NCI-H2029 (cell line): ENCODE measurements at places on chromosomes 16 and 17.

GRCh38 chr17:59510611-59511010, 54.8 kb upstream of the DHX40 start:
- no peak for DNase-seq

GRCh38 chr17:44389723-44390202, 314 bp upstream of the ITGA2B start:
- DNase-seq = no peak

- DNase-seq = no peak
Observed at GRCh38 chr16:20621406-20621805, 45.2 kb upstream of the ACSM2B start.

DNA sequence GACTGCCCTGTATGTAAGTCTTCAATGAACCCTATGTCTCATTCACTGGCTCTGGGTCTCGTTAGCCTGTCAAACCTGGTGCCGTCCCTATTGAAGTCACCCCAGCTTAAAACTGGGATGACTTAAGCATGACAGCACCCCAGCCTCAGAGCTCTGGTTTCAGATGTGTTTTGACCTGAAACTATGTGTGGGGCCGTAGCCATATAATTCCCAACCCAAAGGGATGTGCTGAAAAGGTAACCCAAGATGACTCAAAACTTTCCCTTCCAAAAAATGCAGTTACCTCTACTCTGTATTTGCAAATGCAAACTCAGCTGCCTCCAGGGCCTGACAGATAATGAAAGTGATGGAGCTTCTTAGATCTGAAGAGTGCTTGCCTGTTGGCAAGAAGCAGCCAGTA, 478.3 kb upstream of the ERCC4 start:
- no peak for DNase-seq

DNA sequence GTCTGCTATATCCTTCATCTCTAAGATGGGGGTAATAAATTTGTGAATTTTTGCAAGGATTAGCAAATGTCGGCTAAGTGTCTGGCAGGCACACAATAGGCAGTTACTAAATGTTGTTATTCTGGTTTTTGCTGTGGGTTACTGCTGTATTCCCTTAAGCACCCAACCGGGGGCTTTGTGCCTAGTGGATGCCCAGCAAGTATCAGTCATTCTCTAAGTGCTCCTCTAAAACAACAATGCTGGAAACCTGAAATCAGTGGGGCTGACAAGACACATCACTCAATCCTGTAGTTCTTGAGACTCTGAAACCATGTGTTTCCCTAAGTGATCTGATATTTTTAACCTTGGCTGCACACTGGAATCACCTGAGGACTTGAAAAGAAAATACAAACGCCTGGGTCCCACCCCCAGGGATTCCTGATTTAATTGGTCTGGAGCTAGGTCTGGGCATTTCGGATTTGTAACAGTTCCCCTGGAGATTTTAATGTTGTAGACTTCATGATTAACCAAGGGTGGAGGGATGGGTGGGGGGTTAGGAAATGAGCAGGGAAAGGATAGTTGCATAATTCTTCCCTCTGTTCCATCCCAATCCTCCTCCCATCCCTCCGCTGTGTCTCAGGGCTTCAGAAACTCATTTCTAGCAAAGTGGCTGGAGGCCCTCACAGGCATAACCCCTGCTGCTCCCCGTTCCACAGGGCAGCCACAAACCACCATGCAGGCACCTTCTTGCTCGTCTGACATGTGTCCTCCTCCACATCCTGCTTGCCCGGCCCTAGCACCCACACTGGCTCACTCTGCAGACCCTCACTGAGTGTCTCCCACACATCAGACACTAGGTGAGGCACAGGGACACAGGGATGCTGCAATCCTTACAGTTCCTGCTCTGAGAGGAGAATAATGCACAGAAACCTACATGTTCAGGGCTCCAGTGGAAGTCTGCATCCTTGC, 61.7 kb upstream of the LYRM9 start:
- no peak for DNase-seq

GRCh38 chr17:6467567-6467966, 23.3 kb downstream of the PIMREG start:
- DNase-seq = no peak

DNA sequence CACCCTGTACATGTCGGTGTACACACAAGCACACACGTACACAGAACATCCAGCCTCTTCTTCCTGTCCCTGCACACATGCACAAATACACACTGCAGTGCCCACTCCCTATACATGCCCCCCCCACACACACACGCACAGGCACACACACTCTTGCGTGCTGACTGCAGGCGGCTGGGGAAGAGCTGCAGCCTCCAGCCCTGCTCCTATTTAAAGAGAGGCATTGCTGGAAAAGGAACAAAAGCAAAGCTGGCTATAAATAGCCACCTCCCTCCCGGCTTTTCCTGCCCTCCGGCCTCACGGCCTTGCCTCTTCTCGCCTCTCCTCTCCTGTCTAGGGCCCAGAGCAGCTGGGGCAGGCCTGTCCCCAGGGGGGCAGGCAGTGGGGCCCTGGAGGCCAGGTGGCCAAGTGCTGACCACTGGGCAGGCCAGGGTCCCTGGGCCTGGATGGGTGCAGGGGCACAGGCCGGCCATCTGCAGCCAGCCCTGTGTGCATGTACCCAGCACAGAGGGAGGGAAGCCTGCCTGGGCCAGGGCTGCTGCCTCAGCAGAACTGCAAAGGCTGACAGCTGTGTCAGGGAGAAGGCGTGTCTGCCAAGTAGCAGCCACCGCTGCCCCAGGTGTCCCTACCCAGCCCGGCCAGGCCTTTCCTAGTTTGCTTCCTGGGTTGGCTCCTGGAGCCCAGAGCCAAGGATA, 25.4 kb downstream of the RTN4RL1 start:
- DNase-seq = peak; percentile 41

GRCh38 chr17:59607817-59608403, 11.8 kb upstream of the CLTC start:
- no peak for DNase-seq

GRCh38 chr17:8072341-8072728, 15.2 kb downstream of the ALOX12B start:
- DNase-seq = no peak

GRCh38 chr17:37823996-37824395, 79.1 kb upstream of the HNF1B start:
- DNase-seq = no peak

DNA sequence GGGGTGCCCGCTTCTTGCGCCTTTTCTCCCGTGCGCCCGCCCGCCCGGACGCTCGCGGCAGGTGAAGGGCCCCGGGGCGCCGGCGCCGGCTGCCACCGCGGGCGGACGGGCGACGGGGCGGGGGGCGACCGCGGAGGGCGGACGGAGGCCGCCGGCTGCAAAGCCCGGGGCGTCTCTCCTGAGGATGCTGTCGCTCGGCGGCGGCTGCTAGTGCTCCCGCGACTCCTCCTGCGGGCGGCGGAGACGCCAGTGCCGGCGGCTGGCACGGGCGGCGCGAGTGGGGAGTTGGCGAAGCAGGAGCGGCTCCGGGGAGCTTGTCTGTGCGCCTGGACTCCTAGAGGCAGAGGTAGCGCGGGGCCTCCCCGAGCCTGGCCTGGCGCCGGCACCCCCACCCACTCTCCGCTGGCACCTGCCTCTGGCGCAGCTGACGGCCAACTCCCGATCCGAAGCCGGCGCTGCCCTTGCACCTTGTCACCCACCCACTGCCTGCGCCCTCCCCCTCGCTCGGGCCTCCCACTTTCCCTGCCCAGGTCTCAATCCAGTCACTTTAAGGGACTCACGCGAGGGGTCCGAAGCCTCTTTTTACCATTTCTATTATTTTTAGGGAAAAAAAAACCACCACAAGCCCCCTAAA, at the start of gene FAM20A:
FAM20A (minus strand) TSS at position 437 of the 634 bp plus-strand sequence. CDS start 701 bp downstream, outside the sequence.
- DNase-seq = no peak

GRCh38 chr17:35716897-35717465, 14.5 kb upstream of the RASL10B start:
- no peak for DNase-seq

GRCh38 chr16:668519-669171, 713 bp downstream of the RHOT2 start:
- DNase-seq = no peak

- no peak for DNase-seq
Observed at GRCh38 chr17:41512546-41513167, 6.0 kb downstream of the KRT15 start.

DNA sequence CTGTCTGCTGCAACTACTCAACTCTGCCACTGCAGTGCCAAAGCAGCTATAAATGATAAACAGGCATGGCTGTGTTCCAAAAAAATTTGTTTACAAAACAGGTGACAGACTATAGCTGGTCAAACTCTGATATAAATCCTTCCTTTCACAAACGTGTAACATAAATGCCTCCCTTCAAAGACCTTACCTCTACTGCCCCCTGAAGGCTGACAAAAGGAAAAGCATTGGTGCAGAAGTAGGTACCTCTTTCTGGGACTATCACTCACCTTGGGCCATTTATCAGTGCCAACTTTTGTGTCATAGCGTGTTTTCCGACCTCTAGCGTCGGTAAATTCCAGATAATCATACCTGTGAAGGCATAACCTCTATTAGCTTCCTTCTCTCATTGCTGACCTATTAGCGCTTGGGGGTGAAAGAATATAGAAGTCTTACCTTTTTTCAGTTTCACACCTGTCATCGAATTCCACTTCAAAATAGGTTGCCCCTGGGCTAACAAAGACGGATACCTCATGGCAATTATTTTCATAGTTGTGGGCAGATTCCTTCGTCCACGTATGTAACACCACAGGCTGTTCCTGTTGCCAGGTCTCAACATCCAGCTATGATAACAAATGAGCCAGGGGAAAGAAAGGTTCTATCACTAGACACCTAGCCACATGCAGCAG, 67.9 kb downstream of the ZZEF1 start:
- DNase-seq = peak; percentile 19

DNA sequence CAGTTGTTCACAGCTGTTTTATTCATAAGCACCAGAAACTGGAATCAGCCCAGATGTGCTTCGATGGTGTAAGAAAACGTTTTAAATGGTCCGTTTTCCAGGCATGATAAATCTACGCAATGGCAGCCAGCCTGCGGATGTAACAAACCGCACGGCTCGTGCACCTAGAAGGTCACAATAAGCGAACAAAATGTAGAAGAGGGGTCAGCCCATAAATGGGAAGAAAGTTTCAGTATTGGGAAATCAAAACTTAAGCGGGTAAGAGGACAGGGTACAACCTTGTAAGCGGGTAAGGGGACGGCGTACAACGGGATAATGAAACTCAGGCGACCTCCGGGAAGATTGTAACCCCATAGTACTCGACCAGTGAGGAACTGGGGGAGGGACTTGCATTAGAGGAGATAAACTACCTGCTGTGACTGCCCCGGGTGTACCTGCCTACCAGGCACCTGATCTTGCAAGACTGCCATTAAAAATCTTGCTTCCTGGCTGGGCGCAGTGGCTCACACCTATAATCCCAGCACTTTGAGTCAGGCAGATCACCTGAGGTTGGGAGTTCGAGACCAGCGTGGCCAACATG, 66.6 kb downstream of the ANKRD11 start:
- no peak for DNase-seq

DNA sequence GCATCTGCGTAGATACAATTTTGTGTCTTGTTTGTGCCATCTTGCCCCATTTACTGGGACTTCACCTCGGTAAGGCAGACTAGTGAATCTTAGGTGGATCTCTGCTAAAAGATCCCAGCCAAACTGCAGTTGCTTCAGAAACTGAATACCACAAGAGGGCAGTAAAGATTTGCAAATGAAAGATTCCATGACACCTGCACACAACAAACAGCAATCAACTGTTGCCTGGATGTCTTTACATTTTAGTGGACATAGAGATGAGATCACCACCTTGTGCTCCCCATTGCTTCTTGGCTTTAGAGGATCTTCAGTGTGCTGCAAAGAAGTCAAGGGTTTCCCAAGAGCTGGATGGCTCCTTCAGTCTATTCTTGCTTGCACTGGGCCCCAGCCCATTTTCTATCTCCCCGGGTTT, 119.2 kb upstream of the CACNG5 start:
- peak; percentile 64 for DNase-seq

GRCh38 chr17:16048811-16049449, 49.3 kb downstream of the TTC19 start:
- no peak for DNase-seq

- no peak for DNase-seq
Observed at GRCh38 chr16:13394488-13394887, 493.1 kb downstream of the SHISA9 start.

DNA sequence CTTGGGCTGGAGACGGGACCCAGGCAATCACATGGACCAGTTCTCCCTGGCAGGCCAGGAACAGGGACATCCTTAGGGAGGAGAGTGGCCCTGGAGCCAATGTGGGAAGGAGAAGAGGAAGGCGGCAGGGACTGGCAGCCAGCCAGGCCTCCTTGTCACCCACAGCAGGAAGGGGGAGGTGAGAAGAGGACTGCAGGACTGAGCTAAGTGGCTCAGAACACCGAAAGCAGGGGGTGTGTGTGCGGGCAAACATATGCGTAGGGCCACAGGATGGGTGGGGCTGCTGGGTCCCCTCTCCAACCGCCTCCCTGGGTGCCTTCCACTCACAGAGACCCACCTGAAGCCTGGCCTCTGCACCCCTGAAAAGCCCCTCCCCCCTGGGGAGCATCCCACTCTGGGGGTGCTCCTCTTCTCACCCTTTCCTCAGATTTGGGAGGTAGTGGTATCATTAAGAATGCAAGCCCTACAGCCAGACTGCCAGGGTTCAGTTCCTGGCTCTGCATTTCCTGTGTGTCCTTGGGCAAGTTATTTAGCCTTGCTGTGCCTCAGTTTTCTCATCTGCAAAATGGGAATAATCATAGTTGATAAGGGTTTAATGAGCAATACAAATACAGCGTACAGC, 8.1 kb downstream of the PNMT start:
- DNase-seq = peak; percentile 88

GRCh38 chr16:2040787-2041522, 6.7 kb downstream of the NTHL1 start:
- peak; percentile 71 for DNase-seq

- no peak for DNase-seq
Observed at GRCh38 chr17:68011199-68011665, 15.0 kb upstream of the C17orf58 start.

GRCh38 chr17:76196675-76197074, 43.6 kb downstream of the RNF157 start:
- no peak for DNase-seq

DNA sequence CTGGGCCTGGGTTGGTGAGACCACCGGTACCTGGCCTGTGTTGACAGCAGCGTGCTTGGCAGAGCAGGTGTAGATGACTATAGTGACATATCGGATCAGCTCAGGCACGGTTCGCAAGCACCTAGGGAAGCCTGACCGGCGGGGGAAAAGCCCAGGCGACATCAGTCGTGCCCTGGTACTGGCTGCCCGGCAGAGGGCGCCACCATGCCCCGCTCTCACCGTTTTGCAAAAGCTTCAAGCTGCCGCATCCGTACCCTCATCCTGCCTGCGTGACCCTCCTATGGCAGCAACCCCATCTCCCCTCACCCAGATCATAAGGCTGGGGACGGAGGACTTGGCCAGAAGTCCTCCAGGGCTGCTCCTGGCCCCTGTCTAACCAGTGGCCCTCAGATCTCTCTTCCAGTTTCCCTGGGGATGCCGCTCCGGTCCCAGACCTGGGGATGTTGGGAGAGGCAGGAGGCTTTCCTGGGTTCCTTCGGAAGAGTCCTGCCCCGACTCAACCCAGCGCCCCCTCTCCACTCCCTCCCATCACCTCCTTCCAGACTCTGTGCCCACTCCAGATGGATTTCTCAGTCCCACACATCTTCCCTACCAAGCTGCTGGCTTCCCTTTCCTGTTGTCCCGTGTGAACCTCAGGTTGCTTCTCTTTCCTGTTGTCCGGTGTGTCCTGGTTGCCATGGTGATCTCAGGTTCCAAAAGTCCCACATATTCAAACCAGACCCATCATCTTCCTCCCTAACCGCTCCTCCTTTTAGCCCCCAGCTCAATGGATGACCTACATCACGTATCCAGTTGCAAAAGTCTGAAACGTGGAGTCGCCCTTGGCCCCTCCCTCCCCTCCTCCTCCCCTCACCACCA, 13.7 kb downstream of the ALOX12B start:
- DNase-seq = peak; percentile 6
